ENCODE measurements at places on chromosomes 2 and 18. TPM values are rescaled to one million over a fixed set of nuclear protein-coding genes. Genes with fewer than 3 reads are reported as not detected.

TMEM150A gene
- polyA plus RNA-seq: 26.6 TPM

GAL3ST2 gene
- polyA plus RNA-seq: not detected

AGXT gene
- polyA plus RNA-seq: not detected

ELOA2 gene
- not detected for polyA plus RNA-seq

ARL6IP6 gene
- polyA plus RNA-seq: 23.4 TPM

PSTPIP2 gene
- polyA plus RNA-seq: 35.0 TPM

SLC8A1 gene
- polyA plus RNA-seq: 18.2 TPM

GPR35 gene
- polyA plus RNA-seq: 30.6 TPM

C2orf81 gene
- polyA plus RNA-seq: 1.7 TPM

EFR3B gene
- not detected for polyA plus RNA-seq

IL36RN gene
- polyA plus RNA-seq: not detected

NMUR1 gene
- not detected for polyA plus RNA-seq

SOX11 gene
- polyA plus RNA-seq: not detected

MTA3 gene
- 2.2 TPM for polyA plus RNA-seq

SLC19A3 gene
- polyA plus RNA-seq: not detected

WDPCP gene
- polyA plus RNA-seq: 3.3 TPM

PROKR1 gene
- not detected for polyA plus RNA-seq

HK2 gene
- 46.7 TPM for polyA plus RNA-seq

PLA2R1 gene
- not detected for polyA plus RNA-seq

LTBP1 gene
- polyA plus RNA-seq: 0.24 TPM

MIB1 gene
- 8.5 TPM for polyA plus RNA-seq

SP5 gene
- polyA plus RNA-seq: not detected

ABCG5 gene
- polyA plus RNA-seq: not detected

SERPINE2 gene
- polyA plus RNA-seq: not detected

KYNU gene
- polyA plus RNA-seq: 40.7 TPM

All from CD14-positive monocyte (primary cell).